Upper lobe of left lung (tissue), 6 donors: ENCODE measurements at places on chromosomes 11 and 22. TPM values are rescaled to one million over a fixed set of nuclear protein-coding genes. Genes with fewer than 3 reads are reported as not detected.

DNA sequence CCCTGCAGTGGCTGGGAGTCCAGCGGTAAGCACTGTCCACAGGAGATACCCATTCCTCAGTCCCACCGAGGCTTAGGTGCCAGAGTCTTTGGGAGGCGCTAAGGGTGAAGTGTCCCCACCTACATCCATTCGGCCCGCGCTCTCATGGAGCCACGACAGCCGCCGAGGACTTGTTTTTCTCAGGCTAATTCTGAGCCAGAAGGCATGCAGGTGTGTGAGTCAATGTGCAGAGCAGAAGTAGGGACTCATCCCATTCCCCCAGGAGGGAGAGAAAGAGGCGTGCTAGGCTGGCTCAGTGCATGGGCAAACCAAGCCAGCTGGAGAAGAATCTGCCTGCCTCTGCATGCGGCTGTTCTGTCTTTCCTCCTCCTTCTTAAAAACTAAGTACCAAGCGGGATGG is 46.6 kb downstream of the KCNC1 start:
- DNase-seq: peak; percentile 9

DNA sequence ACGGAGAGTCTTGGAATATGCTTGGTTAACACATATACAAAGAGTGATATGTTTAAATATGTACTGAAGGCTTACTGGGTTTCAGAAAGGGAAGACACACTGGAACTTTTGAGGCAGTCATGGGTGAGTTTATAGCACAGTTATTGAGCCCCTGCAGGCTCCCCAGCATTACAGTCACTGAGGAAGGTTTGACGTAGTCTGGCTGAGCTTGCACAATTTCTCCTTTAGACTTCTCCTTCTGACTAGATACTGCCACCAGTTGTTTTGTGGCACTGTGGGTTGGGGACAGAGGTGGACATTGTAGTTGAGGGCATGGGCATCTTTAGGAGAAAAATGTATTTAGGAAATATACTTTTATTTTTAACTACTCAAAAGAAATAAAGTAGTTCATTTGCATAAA is 285.4 kb downstream of the C11orf87 start:
- DNase-seq: peak; percentile 24

DNA sequence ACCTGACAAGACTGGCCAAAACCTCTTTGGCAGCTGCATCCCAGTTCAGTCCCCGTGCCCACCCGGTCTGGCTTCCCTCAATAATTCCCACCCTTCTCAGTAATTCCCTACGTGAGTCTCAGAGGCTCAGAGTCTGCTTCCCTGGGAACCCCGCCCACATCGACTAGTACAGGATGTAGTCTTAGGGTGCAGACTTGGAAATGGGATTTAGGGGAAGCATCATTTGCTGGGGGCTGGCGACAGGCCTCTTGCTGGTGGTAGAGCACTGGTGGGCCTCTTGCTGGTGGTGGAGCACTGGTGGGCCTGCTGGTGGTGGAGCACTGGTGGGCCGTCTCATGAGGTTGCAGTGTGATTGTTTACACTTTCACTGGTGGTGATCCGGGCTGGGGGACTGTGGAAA is 199.5 kb upstream of the B3GAT1 start:
- DNase-seq: no peak

DNA sequence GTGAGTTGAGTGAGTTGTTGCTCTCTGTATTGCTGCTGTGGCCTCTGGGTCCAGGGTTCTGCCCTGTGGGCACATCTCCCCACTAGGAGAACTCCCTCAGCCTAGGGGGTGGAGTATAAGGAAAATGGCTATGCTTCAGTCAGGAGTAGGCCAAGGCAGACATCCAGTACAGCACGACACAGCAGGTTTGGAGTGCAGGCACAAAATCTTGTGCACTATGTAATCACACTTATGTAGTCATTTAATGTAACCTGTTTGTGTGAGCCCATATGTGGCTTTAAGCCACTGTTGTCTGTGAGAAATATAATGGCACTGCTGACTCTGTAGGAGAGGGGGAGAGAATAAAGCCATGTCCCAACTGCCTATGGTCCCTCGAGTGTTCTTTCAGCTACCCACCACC is 90.1 kb downstream of the CCDC83 start:
- no peak for DNase-seq

DNA sequence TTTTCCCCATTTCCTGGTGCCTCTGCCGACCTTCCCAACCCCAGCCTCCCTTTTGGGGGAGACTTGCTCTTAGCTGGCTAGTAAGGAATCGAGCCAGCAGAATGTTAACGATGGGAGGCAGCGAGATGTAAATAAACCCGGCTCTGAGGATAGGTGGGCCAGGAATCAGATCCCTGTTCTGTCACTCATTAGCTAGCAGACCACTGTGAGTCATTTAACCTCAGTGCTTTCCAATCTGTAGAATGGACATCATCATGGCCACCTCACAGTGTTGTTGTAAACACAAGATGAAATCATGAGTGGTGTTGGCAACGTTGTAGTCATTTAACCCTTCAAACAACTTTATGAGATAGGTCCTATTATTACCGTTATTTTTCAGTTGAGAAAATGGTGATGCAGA is 208.6 kb downstream of the KIRREL3 start:
- DNase-seq: no peak

- no peak for DNase-seq
Observed at GRCh38 chr11:130008326-130008725, 5.7 kb upstream of the PRDM10 start.

DNA sequence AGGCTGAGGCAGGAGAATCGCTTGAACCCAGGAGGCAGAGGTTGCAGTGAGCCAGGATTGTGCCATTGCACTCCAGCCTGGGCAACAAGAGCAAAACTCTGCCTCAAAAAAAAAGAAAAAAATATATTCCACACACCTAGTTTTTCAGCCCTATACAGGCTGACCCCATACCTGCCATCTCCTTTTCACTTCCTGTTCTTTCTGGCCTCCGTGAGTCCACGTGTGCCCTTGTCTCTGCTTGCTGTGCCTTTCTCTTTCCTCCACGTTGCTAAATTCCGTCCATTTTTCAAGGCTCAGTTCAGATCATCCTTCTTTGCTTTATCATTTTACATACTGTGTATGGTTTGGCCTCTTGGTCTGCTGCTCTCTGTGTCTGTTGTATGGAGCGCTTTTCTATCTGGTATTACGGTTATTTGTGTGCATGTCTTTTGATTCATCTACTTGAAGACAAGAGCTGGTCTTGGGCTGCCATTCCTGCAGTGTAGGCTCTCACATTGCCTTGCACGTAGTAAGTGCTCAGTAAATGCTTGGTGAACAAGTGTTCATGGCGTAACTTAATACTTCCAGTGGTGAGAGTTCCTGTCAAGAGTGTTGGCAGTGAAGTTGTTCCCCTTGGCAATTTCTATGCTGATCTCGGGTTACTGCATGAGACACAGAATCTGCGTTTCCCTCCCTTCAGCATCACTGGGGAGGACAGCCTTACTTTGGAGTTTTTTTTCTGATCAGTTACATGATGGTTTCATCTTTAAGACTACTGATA is 57.5 kb downstream of the PTPRJ start:
- no peak for DNase-seq

DNA sequence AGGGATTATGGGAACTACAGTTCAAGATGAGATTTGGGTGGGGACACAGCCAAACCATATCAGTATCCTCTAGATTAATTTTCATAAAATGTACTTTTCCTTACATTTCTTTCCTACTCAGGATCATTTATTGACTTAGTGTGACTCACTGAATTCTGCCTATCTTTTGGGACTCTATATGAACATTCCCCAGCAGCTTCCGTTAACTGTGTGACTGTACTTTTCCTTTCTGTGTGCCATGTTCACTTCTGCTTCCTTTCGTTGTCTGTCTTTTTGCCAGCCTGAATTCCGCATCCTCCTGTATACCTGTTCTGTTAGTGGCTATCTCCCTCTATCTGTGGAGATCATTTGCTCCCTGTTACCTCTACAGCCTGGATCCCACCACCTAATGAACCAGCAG is 48.8 kb downstream of the SPECC1L start:
- DNase-seq: no peak

GRCh38 chr11:17687946-17688670 is 31.3 kb upstream of the MYOD1 start:
- DNase-seq: no peak

- DNase-seq: peak; percentile 28
Observed at GRCh38 chr11:94574193-94574961, 7.2 kb downstream of the PIWIL4 start.

DNA sequence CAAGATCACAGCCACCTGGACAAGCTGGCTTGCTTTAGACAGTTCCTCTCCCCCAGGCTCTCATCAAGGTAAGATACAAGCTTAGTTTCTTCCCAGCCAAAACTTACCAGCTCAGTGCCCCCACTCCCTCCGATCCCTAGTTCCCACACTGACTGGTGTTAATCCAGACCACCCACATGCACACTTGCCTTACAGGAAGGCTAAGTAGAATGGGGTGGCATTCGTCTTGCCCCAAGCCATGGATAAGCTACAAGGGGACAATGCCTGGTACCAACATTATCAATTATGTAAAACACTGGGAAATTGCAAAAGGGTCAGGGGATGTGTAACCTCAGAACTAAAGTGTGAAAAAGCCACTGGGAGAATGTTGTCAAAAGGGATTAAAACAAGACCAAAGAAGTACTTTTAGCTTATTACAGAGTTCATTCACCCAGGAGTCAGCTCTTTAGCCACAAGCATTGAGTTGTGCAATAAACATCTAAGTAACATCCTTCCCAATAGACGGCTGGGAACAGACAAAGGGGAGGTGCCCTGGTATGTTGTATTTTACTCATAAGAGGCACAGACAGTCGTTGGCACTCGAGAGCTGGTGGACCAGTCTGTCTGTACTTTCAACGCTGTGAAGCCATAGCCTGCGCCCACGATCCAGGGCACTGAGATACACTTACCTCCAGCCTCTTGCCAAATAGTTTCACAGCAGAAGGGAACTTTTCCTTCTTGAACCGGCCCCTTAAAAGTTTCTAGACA is 1.1 kb downstream of the DHCR7 start:
- DNase-seq: no peak

Gene DUSP8
- total RNA-seq: 19.3 TPM

Gene RTN4R
- 8.6 TPM for total RNA-seq

Gene ASRGL1
- total RNA-seq: 43.7 TPM

Gene PHF21B
- total RNA-seq: 0.06 TPM

Gene PRR33
- total RNA-seq: not detected

Gene CATSPERZ
- total RNA-seq: not detected

Gene PHLDA2
- 12.5 TPM for total RNA-seq

Gene TBX10
- not detected for total RNA-seq
